ENCODE measurements at places on chromosomes 1 and 21.

GRCh38 chr1:221487781-221488524 lies 253.9 kb downstream of the DUSP10 start:
- DNase-seq, result no peak

- no peak for DNase-seq
Observed at GRCh38 chr1:159799446-159799985, 2.6 kb upstream of the FCRL6 start.

- DNase-seq, result no peak
Observed at GRCh38 chr1:182426442-182427430, 23.2 kb upstream of the RGSL1 start.

GRCh38 chr21:32770871-32771523 lies 558 bp downstream of the PAXBP1 start:
- peak; percentile 47 for DNase-seq

- no peak for DNase-seq
Observed at GRCh38 chr1:55632906-55633305, 417.7 kb upstream of the USP24 start.

GRCh38 chr1:203600782-203601513 lies 25.7 kb upstream of the ATP2B4 start:
- no peak for DNase-seq

GRCh38 chr1:119647228-119647733 lies 785 bp downstream of the ZNF697 start:
- DNase-seq, result no peak

DNA sequence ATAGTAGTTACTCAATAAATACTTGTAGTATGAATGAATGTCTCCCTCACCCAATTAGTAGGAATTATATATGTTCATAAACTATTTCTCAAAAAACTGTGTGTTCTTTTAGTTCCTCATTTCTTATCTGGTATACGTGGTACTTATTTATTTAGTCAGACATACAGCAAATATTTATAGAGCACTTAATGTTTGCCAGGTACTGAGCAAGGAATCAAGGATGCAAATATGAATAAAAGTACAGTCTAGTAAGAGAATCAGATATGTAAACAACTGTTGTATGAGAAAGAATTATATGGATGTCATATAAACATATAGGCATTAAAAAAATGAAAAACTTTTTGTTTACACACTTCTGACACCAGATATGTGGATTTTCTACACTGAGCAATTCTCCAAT lies 58.5 kb downstream of the ATF6 start:
- no peak for DNase-seq

- no peak for DNase-seq
Observed at GRCh38 chr1:58854576-58854975, 70.7 kb upstream of the JUN start.

DNA sequence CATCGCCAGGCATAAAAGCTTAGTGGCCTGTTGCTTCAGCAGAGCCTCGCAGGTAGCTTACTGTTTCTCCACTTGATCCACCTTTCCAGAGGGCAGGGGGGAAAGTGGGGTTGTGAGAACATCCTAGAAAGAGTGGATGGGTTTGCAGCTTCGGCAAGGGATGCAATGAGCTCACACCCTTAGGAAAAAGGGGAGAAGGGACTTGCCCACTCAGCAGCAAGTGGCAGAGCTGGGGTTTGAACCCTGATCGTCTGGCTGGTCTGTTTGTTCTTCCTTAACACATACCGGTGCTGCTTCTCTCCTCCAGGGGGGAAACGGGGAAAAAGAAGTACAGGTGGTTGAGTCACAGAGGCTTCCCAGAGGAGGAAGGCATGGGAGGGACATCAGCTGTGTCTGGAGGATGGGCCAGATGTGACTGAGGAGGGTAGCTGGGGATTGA lies 1.0 kb downstream of the TMEM201 start:
- DNase-seq, result no peak

- no peak for DNase-seq
Observed at GRCh38 chr1:233919786-233920185, 15.3 kb downstream of the SLC35F3 start.

- no peak for DNase-seq
Observed at GRCh38 chr1:27417713-27418112, 25.3 kb downstream of the GPR3 start.

GRCh38 chr1:72394457-72394856 lies 112.1 kb upstream of the NEGR1 start:
- DNase-seq, result no peak

DNA sequence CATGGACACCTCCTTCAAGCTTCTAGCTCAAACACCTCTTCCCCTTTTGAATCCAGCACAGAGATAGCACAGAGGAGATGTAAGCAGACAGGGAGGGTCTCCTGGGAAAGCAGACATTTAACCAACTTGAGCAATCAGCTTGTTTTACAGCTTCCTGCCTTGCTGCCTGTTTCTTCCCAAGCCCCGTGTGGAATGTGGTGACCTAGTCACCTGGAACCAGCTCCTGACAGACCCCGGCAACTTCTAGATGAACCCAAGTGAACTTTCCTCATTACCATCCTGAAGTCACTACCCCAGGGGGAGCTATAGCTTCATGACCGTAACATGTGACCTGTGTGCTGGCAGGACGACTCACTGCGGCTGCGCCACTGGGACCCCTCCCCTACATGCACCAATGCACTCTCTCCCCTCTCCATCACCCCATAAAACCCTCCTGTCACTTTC lies 24.1 kb upstream of the TTF2 start:
- DNase-seq, result no peak

DNA sequence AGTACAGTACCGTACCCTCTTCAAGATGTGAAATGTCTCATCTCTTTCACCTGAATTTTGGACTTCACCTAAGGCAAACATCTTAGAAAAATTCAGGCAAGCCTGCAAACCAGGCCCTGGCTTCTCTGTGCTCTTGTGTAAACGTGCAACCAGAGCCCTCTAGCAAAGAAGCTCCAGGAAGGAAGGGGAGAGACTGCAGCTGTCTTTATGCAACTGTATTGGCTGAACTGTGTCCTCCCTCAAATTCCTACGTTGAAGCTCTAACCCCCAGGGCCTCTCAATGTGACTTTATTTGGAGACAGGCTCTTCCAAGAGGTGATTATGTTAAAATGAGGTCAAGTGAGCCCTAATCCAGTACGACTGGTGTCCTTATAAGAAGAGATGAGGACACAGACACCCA lies 60.3 kb downstream of the SLC45A1 start:
- DNase-seq, result no peak

- no peak for DNase-seq
Observed at GRCh38 chr1:173414136-173414535, 63.0 kb upstream of the PRDX6 start.

DNA sequence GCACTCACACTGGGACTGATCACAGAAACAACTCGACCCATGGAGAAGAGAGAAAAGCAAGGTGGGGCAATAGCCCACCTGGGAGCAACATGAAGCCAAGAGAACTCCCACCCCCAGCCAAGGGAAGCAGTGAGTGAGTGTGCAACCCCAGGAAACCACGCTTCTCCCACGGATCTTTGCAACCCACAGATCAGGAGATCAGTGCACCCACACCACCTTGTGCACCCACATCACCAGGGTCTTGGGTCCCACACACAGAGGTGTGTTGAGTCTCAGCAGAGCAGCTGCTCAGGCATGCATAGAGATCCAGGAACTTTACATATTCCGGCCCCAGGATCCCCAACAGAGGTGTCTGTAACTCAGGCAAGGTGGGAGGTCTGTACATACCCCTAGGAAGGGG lies 17.2 kb upstream of the PRDX6 start:
- DNase-seq, result no peak

DNA sequence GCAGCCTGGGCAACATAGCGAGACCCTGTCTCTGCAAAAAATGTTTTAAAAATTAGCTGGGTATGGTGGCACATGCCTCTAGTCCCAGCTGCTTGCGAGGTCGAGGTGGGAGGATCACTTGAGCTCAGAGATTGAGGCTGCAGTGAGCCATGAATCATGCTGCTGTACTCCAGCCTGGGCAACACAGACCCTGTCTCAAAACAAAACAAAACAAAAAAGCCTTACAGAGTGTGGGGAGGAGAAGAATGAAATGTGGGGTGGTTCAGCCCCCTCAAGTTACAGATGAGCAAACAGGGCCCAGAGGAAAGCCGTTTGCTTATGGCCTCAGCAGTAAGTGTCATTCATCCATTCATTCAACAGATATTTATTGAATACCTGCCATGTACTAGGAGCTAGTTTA lies 40.7 kb downstream of the RPS6KA1 start:
- no peak for DNase-seq

DNA sequence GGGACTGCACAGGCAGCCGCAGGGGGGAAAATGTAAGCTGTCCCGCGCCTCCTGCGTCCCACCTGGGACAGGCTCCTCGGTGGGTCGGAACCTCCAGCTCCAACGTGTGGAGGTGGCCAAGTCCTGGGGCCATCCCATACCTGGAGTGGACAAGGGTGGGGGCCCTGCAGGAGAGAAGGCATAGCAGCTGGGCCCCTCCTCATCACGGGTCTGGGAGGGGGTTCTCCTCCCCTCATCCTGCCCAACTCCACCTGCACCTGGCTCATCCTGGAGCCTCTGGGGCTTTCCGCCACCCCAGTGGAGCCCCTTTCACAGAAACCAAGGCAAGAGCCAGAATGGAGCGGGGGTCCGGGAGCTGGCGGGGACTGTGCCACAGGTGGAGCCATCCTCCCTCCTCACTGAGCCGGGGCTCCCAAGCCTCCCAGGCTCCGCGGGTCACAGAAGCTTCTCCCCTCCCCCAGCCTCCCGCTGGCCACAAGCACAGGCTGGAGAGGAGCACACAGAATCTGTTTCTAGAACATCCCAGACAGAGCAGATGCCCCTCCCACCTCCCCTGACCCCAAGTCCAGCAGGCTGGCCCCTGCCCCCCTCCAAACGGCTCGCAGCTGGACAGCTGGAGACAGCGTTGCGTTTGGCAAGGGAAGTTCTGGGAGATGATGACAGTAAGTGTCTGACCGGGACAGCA lies 65.8 kb downstream of the MEGF6 start:
- no peak for DNase-seq

- DNase-seq, result no peak
Observed at GRCh38 chr1:230084408-230085177, 17.6 kb downstream of the GALNT2 start.

DNA sequence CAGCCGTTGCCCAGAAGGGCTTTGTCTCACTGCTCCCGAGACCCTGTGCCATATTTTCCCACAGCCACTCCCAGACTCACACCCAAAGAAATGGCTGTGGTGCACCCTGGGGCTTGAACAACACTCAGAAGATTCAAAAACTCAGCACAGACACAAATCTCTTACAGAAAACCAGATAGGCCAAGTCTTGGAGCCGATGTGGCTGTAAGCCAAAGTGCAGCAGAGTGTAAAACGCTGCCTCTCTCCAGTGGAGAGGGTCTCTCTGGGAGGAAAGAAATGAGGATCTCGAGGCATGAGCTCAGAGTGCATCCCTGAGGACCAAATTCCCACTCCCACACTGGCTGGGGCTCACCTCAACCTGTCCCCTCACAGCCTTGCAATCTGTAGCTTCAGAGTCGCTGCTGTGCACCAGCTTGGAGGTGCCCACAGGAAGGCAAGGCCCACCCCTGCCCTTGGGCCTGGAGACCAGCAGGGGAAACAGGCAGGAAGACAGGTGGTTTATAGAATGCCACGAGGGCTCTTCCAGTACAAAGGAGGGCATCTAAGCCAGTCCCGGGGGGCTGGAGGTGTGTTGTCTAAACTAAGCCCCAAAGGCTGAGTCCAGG lies 171.3 kb upstream of the AJAP1 start:
- no peak for DNase-seq

GRCh38 chr1:63677497-63677896 lies 84.3 kb downstream of the PGM1 start:
- DNase-seq, result no peak

DNA sequence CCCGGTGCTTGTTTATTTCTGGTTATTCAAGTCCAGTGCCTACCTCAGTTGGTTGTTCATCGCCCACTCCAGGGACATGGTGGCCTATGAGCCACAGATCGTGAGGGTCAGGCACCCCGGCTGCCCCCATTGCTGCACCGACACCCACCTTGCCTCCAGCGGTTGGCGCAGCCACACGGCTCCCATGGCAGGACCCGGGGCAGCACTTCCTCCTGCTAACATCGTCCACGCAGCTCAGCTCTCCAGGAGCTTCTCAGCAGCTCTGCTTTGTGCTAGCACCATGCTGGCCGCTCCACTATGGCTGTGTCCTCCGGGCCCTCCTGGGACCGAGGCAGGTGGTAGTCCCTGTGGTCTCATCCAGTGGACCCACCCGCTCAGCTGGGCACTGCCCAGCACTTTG lies 13.9 kb upstream of the PRKCZ start:
- DNase-seq, result no peak

GRCh38 chr1:21524686-21525339 lies 15.6 kb downstream of the ALPL start:
- no peak for DNase-seq

GRCh38 chr1:44985747-44986359 lies 542 bp downstream of the EIF2B3 start:
- DNase-seq, result no peak

DNA sequence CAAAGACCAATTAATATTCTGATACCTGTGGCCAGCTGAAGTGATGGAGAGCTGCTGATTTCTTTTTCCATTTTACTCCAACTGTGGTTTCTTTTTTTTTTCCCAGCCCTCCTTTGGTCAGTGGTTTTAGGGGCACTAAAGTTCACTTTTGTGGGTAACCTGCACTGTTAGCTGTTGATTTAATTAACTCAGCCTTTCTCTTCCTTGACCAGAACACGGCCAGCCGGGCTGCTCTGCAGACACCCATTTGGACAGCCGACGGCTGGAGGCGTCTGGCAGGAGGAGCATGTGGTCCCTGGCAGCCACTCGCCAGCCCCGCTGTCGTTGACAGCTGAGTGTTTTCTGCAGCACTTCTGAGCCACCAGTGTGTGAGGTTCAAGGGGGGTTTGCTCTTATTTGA lies 136.2 kb upstream of the RUNX3 start:
- no peak for DNase-seq

- no peak for DNase-seq
Observed at GRCh38 chr1:80250573-80251168, 1244.1 kb upstream of the ADGRL4 start.

DNA sequence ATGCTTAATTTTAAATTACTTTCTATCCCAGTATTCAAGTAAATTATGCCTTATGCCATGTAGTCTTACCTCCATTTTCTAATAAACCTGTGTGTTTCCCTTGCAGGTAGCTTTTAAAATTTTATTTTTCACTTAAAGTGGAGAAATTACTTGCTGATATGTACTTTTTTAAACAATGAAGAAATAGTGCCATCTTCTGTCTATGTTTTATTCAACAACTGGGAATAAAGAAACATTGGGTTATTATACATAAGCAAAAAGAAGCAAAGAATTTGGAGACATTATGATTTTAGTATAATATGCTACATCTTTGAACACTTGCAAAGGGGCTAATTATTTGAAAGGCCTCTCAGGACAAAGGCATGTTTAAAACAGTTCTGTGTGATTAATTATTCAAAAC lies 1912.9 kb downstream of the MRPL39 start:
- DNase-seq, result no peak

- no peak for DNase-seq
Observed at GRCh38 chr1:51422367-51423072, 92.2 kb upstream of the TTC39A start.

Measured in GM12891 (cell line).